ENCODE measurements at places on chromosomes 5 and 9. TPM values are rescaled to one million over a fixed set of nuclear protein-coding genes. Genes with fewer than 3 reads are reported as not detected.
A peak's percentile ranks its signal among the peaks of the same experiment; 100 is the strongest.

The ZNF483 gene
- 0.99 TPM for polyA plus RNA-seq

The MSH3 gene
- 13.8 TPM for polyA plus RNA-seq

The CRHBP gene
- polyA plus RNA-seq: 0.76 TPM

The INSL6 gene
- 0.51 TPM for polyA plus RNA-seq

The GPX8 gene
- 19.7 TPM for polyA plus RNA-seq

The TMEM252 gene
- 2.4 TPM for polyA plus RNA-seq

The USP20 gene
- 17.7 TPM for polyA plus RNA-seq

The PAIP1 gene
- 69.3 TPM for polyA plus RNA-seq

The DRD1 gene
- 0.04 TPM for polyA plus RNA-seq

The PCDHB15 gene
- polyA plus RNA-seq: 3.0 TPM

GRCh38 chr9:935348-935965 lies 41.0 kb upstream of the DMRT3 start:
- DNase-seq: peak; percentile 11

DNA sequence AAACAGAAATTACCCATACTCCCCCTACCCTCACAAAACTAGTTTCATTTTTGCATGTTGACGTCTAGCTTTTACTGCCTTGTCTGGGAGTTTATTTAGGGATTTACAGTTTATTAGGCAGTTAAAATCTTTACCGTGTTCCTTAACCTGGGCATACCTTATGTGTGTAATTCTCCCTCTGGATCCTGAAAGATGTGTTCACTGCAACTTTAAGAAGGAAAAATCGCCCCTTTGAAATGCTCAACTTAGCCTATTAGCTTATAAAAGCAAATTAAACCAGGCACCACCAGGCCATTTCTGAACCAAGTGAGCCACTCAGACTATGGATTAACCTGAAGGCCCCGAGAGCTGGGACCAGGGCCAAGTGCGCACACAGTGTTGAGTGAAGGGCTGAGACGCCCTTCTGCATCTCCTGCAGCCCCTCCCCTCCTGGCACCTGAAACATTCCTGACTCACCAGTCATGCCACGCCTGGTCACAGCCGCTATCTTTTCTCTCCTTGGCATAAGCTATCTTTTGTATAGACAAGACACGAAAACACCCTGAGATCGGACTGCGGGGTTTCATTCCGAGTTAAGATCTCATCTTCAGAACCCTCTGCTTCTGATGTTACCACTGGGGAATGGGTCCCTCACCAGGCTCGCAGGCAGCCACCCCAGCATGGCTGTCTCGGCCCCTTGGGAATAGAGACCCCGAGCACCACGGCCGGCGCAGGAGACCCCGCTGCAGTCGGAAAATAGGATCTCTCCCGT lies 111.9 kb downstream of the ROR2 start:
- peak; percentile 64 for DNase-seq

GRCh38 chr5:59569158-59569557 lies 324.4 kb downstream of the PDE4D start:
- DNase-seq: no peak

GRCh38 chr9:131379056-131379455 lies 14.8 kb upstream of the PRRC2B start:
- DNase-seq: no peak

DNA sequence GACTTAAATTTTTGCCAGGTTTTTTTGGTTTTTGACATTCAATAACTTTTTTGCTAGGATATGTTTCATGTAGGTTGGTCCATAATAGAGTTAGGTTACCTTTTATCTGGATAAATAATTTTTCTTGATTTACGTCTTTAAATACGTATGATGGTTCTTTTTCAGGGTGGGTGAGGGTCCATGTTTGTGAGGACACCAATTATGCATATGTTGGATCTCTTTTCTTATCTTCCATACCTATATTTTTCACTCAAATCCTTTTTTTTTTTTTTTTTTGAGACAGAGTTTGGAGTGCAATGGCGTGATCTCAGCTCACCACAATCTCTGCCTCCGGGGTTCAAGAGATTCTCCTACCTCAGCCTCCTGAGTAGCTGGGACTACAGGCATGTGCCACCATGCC lies 17.3 kb upstream of the CDC42SE2 start:
- no peak for DNase-seq

DNA sequence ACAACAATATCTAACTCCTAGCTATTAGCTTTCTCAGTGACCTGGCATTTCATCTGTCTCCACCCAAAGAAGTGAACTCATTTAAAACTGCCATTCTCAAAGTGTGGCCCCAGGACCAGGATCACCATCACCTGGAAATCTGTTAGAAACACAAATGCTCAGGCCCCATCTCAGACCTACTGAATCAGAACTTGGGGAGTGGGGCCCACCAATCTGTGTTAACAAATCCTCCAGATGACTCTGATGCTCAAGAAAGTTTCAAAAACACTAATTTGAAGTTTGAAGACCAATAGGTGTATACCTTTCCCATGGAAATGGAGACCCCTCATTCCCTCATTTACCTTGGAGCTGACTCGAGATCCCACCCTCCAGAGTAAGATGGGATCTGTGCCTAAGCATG lies 72.3 kb downstream of the PRELID2 start:
- no peak for DNase-seq

GRCh38 chr9:132011896-132012295 lies 67.8 kb downstream of the MED27 start:
- no peak for DNase-seq

- no peak for DNase-seq
These were observed 615.9 kb downstream of the CHSY3 start for GRCh38 chr5:130520211-130520610.

GRCh38 chr5:81530919-81531318 lies 137.0 kb upstream of the ACOT12 start:
- DNase-seq: no peak

- DNase-seq: peak; percentile 93
These were observed 1.4 kb downstream of the HDHD3 start for GRCh38 chr9:113375057-113376023.

- no peak for DNase-seq
These were observed 32.0 kb downstream of the SLC46A2 start for GRCh38 chr9:112858625-112859147.

DNA sequence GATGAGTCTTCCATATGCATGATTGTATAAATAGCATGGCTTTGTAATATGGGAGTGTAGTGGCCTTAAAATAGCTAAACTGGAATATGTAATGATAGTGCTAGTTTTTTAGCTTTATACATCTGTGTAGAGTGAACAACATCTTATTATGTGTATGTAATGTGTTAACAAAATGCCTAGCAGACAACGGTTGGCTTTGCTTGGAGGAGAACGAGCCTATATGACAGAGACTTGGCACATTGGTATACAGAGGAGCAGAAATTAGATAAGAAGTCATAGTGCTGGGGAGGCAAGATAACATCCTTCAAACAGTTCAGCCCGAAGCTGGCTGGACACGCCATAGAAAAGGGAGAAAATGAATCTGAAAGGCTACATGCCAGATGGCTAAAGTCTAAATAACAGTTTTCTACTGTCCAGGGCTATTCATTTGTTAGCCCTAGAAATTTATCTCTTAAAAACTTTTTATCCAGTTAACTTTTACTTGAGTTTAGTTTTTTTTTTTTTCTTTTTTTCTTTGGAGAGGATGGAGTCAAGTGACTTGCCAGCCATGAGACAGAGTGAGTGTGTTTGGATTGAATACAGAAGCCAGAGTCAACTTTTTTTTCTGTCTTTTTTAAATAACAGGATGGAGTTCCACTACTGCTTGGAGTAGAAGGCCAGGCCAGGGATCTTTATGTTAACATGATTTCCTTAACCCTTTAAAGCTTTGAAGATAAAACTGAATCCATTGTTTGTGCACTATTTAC lies 214.4 kb upstream of the ACTBL2 start:
- DNase-seq: no peak

- no peak for DNase-seq
These were observed 77.4 kb upstream of the ANXA1 start for GRCh38 chr9:73074176-73074708.

DNA sequence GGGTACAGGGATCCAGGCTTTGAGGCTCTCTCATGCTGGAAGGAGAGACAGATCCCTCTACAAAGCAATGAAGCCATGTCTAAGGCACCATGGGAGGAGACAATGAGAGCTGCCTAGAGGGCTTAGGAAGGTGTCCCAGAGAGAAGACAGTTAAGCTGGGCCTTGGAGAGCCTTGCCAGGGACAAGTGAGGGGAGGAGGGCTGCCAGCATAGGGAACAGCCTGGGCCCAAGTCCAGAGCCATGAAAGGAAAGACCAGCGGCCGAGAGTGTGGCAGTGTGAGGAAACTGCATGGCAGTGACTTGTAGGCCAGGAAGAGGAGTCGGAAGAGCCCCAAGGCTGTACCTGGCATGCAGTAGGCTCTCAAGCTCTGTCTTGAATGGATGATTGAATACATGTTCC lies 88.5 kb downstream of the PSD2 start:
- DNase-seq: no peak

GRCh38 chr9:134214766-134215419 lies 50.5 kb upstream of the RNU6ATAC start:
- DNase-seq: no peak

DNA sequence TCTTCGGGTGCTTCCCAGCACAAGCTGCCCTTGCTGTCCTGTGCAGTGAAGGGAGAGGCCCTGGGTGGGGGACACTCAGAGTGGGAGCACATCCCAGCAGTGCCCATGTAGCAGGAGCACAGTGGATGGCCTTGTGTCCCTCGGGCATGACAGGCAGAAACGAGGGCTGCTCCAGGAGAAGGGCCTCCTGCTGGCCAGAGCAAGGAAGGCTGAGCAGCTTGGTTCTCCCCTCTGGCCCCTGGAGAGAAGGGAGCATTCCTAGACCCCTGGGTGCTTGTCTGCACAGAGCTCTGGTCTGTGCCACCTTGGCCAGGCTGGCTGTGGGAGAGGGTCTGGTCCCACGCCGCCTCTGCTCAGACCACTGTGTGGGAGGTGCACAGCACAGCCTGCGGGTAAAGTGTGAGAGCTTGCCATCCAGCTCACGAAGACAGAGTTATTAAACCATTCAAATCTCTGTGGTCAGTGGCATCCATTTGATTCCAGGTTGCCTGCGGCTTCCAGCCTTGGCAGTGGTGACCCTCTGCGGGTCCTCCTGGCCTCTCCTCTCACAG lies 18.3 kb downstream of the FBXW5 start:
- no peak for DNase-seq

DNA sequence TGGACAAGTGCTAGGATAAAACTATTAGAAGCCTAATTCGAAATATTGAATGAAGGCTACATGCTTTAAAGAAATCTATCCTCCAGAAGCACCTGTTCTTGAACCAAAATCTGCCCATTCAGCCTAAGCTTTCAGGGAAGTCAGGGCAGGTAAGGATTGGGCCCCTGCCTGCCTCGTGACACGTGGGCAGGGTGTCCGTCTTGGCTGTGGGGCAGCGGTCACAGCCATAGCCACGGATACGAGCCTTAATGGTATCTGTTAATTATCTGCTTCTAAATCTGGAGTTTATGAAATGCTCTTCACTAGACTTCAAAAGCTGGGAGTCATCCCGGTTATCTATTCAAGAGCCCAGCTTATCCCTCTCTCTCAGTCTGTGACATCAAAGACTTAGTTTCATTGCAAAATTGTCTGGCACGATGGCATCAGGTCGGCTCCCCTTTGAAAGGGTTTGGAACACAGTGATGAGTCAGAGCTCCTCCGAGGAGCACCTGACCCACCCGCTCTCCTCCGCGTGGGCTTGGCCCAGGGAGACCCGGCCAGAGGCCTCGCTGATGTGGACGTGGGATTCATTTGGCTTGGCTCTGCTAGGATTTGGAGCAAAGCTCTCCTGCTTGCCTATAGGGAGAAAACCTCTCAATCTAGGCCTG lies 135.9 kb downstream of the MACROH2A1 start:
- DNase-seq: no peak

DNA sequence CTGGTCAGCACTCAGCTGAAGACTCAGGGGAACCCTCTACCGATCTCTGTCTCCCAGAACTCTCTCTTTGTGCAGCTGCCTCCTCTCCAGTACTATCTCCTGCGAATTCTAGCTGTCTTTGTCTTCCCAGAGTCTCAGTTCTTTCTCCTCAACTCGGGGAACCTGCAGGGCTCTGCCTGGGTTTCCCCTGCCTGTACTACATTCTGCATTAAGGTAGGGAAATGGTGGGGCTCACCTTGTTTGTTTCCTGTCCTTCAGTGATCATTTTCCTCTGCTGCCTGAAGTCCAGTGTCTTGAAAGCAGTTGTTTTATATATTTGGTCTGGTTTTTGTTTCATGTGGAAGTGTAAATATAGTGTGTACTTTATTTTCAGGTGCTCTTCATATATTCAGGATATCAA lies 43.1 kb upstream of the IGFBPL1 start:
- DNase-seq: no peak

GRCh38 chr5:3341446-3342240 lies 254.0 kb upstream of the IRX1 start:
- DNase-seq: no peak

DNA sequence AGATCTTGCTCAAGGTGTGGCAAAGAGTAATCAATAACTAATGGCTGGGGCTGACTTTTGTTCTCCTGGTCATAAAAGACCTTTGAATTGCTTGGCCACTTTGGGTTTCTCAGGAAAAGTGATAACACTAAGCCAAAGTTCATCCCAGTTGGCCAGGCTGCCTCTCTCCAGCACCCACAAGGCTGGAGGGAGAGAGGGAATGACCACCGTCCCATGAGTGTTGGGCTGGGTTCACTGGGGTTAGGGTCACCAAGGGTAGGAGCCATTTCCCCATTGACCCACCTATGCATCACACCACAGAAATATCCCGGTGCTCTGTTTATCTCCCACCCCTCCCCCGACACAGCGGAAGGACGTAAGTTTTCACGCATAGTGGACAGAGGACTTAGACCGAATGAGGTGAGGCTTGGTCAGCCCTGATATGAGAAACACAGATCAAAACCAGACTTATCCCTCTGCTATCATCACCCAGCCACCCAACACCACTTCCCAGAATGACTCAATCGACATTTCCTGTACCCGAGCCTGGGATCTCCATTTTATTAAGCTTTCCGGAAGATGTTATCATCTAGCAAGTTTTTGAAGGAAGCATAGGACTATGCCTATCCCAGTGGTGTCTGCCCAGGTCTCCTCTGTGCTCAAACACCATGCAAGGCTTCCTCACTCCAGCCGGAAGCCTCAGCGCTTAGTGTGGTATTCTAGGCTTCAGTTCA lies 27.0 kb upstream of the PPARGC1B start:
- DNase-seq: peak; percentile 91

DNA sequence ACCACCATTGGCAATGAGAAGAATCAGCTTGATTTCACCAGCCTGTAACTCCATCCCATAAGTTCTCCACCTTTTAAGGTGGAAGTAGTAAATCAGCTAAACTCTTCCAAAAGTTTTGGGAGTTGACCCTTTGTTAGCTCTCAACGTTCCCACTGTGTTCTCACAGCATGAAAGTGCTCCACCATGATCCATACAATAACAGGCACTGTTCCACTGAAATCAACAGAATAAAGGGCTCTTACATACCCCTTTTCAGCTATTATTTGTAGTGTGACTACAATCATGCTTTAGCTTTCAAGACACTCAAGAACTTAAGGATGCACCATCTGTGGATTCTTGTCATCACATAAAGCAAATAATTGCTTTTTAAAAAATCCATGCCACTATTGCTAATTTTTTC lies 81.6 kb downstream of the PPP2R2B start:
- no peak for DNase-seq
